ENCODE measurements at places on chromosomes 6 and 20. TPM values are rescaled to one million over a fixed set of nuclear protein-coding genes. Genes with fewer than 3 reads are reported as not detected.

- no peaks in the 10 kb centered on the region for H3K36me3 ChIP-seq
- H3K27ac ChIP-seq = no peak overlapping the region
Observed at GRCh38 chr6:149007846-149008245, 261.0 kb downstream of the UST start.

GRCh38 chr20:9286501-9287461 lies 217.9 kb downstream of the PLCB4 start:
- no peak overlapping the region for H3K4me3 ChIP-seq
- no peaks in the 10 kb centered on the region for H3K36me3 ChIP-seq
- DNase-seq = no peak

The ZC2HC1B gene
- total RNA-seq = 0.17 TPM

The ZSCAN26 gene
- total RNA-seq = 39.8 TPM
